ENCODE measurements at places on chromosomes 2 and 18.

GRCh38 chr2:128682729-128683284, 364.1 kb upstream of the HS6ST1 start:
- no peak for DNase-seq

DNA sequence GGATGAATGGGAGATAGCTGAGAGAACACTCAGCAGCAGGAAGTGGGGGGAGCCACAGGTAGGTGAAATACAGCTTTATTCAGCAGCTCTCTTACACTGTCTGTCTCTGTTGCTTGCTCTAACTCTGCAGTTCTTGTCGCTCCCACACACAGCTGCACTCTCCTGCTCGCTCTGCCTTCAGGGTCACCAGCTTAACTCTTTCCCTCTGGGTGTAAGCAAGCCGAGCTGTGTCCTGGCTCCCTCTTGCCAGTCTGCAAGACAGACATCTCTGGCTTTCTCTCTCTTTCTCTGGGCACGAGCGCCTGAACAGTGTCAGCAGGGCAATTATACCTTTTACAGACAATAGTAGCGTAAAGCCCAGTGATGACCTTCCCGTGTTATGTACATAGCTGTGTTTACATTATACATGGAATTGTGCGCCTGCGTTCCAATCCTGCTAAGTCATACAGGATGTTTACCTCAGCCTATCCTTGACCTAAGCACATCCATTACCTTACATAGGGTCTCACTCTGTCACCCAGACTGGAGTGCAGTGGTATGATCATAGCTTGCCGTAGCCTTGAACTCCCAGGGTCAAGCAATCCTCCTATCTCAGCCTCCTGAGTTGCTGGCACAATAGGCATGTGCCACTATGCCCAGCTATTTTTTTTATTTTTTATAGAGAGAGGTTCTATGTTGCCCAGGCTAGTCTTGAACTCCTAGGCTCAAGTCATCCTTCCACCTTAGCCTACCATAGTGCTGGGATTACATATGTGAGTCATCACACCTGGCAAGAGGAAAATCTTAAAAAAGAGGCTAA, 57.8 kb upstream of the CHN1 start:
- DNase-seq: no peak

DNA sequence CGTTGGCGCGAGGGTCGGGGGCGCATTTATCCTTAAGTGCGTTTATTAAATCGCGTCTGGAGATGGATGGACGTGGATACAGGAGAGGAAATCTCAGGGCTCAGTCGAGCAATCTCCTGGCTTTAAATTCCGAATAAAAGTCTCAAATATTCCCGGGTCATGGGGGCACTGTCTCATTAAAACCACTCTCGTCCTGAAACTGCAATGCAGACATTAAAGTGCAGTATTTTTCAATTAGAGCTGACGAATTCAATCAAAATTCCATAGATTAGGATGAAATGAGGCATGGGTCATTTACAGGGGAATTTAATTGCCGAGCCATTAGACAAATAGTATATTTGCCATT, 10.7 kb upstream of the GBX2 start:
- no peak for DNase-seq

- DNase-seq: no peak
Observed at GRCh38 chr18:78517328-78517727, 462.3 kb upstream of the SALL3 start.

GRCh38 chr2:166230724-166231070, 102.9 kb upstream of the SCN1A start:
- DNase-seq: no peak

- DNase-seq: no peak
Observed at GRCh38 chr18:76824754-76825153, 2.4 kb downstream of the ZNF236 start.

DNA sequence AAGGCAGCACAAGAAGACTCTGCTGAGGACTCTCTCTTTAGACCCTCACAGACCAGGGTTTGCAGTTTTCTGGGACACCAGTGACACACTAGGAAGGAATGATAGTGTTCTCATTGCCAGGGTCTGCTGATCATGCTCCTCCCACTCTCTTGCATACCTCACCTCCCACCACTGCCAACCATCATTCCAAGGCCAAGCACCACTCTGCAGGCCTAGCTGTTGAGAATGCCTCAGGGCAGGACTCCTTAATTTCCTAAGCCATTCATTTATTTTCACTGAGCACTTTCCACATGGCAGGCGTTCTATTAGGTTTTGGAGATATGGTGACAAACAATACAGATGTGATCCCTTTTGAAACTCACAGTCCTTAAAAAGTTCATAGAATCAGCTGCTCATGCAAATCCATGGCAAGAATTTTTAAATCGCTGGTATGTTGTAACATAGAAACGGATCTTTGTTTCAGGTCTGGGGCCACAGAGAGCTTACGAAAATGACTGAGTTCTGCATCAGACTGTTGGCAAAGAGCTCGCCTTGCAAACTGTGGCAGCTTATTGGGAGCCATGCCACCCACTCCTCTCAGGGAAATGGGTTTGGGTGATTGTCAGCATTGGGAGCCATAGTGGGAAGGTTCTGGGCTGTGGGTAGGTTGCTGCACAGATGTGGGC, 78.5 kb downstream of the XDH start:
- DNase-seq: no peak

- DNase-seq: no peak
Observed at GRCh38 chr18:33924576-33924975, 300.1 kb downstream of the NOL4 start.

DNA sequence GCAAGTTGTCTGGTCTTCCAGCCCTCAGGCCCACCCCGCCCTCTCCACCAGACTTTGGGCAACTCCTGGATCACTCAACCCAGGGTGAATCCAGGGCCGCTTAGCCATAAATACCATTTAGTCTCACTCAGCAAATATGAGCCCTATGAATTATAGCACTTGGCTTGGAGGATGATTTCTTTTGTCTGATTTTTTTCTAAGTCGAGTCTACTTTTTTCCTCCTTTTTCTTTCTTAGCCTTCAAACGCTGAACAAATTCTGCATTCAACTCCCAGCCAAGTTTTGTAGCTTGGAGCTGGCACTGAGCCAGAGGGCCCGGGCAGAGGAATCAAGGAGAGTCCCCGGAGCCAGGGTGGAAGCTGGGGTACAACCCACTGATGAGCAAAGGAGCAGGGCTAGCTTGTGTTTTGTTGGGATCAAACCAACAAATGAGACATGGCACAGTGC, 48.7 kb downstream of the SERTAD2 start:
- no peak for DNase-seq

DNA sequence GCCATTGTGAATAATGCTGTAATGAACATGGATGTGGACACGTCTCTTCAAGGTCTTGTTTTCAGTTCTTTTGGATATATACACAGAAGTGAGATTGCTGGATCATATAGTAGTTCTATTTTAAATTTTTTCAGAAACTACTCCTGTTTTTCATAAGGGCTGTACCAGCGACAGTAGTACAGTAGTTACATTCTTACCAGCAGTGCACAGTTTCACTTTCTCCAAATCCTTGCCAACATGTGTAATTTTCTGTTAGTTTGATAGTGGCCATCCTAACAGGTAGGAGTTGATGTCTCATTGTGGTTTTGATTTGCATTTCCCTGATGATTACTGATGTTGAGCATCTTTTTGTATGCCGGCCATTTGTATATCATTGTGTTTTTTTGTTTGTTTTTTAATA, 81.7 kb downstream of the EPC2 start:
- no peak for DNase-seq

DNA sequence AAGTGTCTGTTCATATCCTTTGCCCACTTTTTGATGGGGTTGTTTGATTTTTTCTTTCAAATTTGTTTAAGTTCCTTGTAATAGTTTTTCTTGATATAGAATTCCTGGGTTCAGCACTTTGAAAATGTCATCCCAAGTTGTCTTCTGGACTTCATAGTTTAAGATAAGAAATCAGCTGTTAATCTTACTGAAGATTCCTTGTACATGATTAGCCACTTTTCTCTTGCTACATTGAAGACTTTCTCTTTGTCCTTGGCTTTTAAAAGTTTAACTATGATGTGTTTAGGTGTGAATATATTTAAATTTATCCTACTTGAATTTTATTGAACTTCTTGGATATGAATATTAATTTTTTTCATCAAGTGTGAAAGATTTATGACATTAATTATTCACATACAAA, 387.2 kb upstream of the CWC22 start:
- DNase-seq: no peak

GRCh38 chr18:66647671-66648070, 43.8 kb upstream of the CDH19 start:
- DNase-seq: no peak

DNA sequence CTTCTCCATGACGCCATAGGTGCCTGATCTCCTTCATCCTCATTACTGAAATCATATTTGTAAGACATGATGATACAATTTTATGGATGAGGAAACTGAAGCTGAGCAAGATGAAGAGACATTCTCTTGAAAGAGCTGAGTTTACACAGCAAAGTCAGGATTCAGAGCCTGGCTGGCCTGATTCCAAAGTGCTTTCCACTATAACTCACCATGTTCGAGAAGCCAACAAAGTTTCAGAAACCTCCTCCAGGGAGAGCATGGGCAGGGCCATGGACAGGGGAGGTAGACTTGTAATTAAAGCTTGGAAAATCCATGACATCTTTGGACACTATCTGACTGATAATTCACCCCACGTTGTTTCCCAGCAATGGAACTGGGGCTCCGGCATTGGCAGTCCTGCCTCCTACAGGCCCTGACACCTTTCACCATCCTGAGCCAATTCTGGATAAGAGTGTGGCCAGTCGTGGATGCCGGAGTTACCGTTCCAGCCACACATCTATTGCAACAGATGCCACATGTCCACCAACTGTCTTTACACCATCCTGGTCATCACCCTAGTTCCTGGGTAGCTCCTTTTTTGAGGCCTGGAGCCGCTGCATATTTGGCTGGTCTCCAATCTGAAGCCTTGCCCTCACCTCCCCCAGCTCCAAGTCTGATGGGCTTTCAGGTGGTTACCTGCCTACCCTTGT, 85.0 kb upstream of the PPP1CB start:
- no peak for DNase-seq

DNA sequence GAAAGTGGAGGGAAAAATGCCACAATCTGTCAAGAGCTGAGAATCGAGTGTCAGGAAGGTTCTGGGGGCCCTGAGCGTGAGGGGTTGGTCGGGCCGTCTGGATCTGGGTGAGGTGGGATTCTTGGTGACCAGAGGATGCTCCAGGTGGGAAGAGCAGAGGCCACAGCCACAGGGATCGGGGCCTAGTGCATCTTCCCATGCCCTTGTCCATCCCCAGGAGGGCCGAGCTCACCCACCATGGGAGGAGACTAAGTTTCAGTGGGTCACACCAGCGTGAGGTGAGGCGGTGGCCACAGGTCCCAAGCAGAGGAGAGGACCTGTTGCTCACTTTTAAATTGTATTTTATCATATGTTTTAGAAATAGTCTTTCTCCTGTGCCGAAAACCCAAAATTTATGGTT, 70.0 kb downstream of the TMEM18 start:
- DNase-seq: no peak

- no peak for DNase-seq
Observed at GRCh38 chr2:179664972-179665812, 196.2 kb downstream of the ZNF385B start.

GRCh38 chr2:237894986-237895543, 35.6 kb downstream of the RAMP1 start:
- DNase-seq: no peak

DNA sequence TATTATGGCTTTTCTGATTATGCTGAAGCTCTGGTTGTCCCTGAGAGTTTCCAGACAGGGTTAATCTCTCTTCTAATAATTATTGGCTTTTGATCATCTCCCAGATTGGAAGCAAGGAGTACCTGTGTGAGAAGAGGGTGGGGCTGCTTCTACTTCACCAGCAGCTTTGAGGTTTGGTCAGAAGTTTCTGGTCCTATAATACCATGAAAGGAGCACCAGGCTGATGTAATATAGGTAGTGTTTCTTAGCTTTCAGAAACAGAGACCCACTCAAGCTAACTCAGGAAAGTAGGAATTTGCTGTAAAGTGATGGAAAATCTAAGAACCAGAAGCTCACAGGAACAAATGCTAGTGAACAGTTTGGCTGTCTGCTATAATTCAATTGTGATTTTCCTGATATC, 57.6 kb downstream of the SGPP2 start:
- no peak for DNase-seq

GRCh38 chr2:191202881-191203397, 42.3 kb upstream of the MYO1B start:
- no peak for DNase-seq

DNA sequence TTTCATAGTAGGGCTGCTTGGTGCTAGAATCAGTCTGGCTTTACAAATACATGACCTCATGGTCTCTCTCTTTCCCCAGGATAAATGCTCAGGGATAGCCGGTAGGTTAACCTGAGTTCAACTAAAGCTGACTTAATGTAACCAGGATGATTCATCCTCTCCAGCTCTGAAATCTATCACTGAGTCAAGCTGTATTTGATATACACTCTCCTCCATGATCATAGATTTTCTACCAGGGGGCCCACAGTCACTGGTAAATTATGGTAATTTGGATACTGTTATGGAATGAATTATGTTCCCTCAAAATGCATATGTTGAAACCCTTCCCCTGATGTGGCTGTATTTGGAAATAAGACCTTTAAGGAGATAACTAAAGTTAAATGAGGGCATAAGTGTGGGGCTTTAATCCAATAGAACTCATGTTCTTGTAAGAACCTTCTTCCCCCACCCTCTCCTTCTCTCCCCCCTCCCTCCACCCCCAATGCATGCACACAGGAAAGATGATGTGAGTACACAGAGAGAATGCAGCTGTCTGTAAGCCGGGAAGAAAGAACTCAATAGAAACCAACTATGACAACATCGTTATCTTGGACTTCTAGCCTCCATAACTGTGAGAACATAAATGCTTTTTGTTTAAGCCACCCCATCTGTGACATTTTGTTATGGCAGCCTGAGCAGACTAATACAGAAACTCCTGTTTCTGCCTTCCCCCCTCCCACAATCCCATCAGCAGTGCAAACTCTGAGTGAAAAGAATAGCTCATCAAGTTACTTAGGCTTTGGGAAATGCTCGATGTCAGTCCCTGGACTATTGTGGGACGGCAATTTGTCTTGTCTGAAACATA, 134.9 kb upstream of the KYNU start:
- no peak for DNase-seq

- no peak for DNase-seq
Observed at GRCh38 chr2:137842952-137843351, 121.3 kb upstream of the HNMT start.

GRCh38 chr2:234643407-234643806, 146.5 kb upstream of the ARL4C start:
- DNase-seq: no peak

DNA sequence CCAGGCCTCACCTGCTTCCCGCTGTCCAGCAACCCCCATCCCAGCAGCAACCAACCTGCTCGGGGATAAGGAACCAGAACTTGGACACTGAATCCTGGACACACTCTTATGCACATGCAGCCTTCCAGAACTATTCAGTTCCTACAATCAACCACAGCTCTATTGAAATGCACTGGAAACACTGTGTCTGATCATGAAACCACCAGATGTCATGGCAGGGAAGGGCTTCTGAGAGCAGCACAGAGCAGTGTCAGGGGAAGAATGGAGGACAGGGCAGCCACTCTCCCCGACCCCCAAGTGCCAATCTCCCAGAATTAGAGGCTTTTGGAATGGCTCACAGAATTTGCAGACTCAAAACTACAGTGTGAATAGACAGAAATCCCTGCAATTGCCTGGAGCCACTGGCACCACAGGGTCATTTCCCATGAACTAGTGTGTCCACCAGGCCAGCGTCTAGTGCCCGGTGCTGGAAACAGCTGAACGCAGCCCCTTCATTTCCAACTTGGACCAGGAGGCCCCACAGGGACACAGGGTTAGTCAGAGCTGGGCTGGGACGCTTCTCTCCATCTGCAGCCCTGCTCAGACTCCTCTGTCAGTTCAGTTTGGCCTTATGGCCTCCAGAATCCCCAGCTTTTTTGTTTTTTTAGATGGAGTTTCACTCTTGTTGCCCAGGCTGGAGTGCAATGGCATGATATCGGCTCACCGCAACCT, 25.5 kb downstream of the MRPL35 start:
- no peak for DNase-seq

Data from substantia nigra (tissue), 51 donors.